CD4-positive, alpha-beta T cell treated with Interleukin-4 for 1 hour (primary cell): ENCODE measurements at places on chromosomes 13 and 19.

- no peak for DNase-seq
Measured at GRCh38 chr19:51064534-51065220, at the start of gene KLK13. TSS of gene KLK13 (minus strand) at chr19:51065092. CDS start at chr19:51065067, 25 bp downstream.

GRCh38 chr13:76225815-76226489 is 589.8 kb downstream of the LMO7 start:
- no peak for DNase-seq

DNA sequence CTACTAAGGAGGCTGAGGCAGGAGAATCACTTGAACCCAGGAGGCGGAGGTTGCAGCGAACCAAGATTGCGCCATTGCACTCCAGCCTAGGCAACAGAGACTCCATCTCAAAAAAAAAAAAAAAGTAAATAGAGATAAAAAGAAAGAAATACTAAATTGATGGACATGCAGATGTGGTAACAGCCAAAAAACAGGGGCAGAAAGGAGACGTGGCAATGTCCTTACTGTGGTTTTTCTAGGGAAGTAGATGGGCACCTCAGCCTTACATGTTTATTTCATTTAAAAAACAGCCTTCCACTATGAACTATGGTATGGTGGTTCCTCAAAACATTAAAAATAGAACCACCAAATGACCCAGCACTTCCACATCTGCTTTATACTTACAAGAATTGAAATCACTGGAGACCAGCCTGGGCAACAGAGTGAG is 6.5 kb upstream of the EIF3G start:
- no peak for DNase-seq

DNA sequence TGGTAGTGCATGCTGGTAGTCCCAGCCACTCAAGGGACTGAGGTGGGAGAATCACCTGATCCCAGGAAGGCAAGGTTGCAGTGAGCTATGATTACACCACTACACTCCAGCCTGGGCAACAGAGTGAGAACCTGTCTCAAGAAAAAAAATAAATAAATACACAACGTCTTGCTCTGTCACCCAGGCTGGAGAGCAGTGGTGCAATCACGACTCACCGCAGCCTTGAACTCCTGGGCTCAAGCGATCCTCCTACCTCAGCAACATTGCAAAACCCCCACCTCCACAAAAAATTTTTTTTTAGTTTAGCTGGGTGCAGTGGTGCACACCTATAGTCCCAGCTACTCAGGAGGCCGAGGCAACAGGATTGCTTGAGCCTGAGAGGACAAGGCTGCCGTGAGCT is 8.8 kb downstream of the TPM4 start:
- DNase-seq: no peak

DNA sequence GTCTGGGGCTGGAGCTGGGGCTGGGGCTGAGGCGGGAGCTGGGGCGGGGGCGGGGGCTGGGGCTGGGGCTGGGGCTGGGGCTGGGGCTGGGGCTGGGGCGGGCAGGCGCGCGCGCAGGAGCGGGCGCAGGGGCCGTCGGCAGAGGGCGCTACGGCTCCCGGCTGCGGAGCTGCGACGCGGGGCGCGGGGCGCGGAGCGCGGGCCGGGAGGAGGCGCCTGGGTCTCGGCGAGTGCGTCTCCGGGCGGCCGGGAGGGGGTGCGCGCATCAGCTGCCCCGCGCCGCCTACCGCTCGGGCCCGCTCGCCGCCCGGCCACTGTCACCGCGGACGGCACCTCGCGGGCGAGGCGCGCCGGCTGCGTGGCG is 422 bp upstream of the MTUS2 start:
- peak; percentile 38 for DNase-seq

DNA sequence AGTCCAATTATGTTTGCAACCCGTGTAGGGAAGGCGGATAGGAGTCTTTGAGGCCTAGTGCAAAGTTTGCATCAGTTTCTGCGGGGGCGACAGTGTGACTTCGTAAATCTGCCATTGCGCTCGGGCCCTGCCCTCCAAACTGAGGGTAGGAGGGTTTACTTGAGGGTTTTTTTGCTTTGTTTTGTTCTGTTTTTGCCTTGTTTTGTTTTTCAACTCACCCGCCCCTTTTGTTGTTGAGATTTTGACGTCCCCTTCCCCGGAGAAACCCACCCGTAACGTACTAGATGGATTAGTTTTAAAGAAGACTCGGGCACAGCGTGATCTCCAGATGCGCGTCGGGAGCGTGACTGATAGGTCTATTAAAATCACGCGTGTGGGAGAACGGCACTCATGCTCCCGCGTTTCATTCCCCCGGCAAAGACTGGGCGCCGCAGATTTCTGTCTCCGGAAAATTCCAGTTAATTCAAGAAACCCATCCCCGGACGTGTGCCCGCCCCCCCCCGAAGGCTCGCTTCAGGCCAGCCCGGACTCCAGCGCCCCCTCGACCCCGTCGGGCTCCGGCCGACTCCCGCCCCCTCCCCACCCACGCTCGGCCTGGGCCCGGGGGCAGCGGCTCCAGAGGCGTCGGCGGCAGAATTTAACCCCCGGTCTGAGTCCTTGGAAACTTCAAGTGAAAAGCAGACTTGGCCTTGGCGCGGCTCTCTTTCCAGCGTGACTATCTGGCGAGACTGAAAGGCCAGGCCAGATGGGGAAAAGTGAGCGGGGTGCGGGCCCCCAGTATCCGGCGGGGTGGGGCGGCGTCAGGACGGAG is 5.0 kb downstream of the SOX1 start:
- no peak for DNase-seq

DNA sequence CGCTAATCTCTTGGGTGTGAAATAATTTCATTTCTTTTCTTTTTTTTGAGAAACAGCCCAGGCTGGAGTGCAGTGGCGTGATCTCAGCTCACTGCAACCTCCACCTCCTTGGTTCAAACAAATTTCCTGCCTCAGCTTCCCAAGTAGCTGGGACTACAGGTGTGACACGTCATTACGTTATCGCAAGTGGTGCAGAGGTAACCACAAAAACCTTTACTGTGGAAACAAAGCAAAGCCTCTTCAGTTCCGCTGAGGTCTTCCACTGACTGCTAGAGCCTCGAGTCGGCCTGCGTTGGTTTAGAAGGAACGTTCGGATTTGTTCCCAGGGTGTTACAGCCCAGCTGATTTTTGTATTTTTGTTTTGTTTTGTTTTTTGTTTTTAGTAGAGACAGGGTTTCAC is 2.0 kb upstream of the ZNF784 start:
- peak; percentile 80 for DNase-seq

DNA sequence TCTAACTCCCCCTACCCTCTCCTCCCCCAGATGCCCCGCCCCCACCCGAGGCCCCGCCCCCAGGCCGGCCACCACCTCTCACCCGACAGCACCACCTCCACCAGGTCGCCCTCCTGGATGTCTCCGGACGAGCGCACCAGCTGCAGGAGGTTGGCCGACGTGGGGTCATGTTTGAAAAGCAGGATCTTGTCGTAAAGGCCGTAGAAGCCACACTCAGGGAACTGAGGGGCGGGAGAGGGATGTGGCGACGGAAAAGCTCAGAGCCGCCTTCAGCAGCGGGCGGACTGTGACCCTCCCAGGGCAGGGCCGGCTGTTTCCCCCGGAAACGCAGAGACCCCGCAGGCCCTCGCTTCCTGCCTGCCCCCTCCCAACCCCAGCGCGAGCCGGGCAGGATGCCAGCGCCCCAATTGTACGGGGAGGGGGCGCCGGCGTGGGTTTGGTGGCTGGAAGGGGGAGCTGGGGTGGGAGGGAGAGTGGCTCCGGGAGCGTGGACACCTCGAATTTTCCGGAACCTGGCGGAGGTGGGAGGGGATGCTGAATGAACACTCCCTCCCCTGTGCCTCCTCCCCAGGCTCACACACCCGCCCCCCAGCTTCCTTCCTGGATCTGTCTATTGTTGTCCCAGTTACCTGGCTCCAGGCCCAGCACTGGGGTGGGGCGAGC is 3.0 kb downstream of the PRKD2 start:
- peak; percentile 85 for DNase-seq

GRCh38 chr13:82370316-82370715 is 1512.0 kb downstream of the SLITRK1 start:
- DNase-seq: no peak

GRCh38 chr19:1474765-1475351 is 4.2 kb downstream of the C19orf25 start:
- no peak for DNase-seq

- no peak for DNase-seq
Measured at GRCh38 chr19:3800996-3801395, 14.8 kb upstream of the MATK start.

DNA sequence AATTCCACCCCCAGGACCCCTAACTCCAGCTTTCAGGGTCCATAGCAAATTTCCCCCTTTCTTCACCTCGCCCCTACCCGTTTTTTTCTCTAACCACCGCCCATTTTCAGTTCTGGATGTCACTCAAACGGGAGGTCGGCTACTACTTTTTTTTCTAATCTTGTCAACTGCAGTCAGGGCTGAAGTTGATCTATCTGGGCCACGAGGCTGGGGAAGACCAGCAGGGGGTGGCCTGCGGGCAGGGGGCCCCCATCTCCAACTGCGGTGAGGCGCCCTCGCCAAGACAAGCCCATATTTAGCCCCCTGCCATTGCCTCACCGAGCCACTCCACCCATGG is 748 bp downstream of the LHFPL6 start:
- no peak for DNase-seq

DNA sequence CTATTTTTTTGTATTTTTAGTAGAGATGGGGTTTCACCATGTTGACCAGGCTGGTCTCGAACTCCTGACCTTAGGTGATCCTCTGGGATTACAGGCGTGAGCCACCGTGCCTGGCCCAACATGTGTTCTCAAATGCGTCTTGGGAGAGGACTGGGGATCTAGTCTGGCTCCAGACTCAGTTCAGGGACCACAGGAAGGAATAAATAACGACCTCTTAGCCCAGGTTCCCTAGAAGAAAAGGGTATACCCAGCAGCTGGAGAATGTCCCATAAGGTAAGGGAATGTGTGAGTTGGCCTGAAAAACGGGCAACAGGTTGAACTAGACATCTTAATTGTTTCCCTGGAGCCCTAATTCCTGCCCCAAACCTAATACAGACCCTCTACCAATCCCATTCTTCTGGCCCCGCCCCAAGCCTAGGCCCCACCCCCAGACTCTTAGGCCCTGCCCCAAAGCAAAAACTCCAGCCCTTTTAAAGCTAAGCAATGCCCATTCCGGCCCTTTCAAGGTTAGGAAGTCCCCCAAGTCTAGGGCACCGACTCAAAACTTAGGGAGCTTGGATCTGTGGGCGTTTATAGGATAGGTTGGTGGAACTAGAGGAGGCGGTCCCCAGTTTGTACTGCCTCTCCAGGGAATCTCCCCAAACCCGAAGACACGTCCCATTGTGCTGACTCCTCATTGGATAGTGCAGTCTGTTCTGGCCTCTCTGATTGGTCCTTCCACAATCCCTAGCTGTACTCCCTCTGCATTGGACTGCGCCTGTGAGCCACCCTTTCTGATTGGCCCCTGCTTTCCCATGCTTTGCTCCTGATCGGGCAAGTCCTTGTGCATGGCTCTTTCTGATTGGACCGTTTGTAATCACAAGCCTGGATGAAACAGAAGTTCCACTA is 5.4 kb upstream of the LRFN1 start:
- DNase-seq: peak; percentile 30

DNA sequence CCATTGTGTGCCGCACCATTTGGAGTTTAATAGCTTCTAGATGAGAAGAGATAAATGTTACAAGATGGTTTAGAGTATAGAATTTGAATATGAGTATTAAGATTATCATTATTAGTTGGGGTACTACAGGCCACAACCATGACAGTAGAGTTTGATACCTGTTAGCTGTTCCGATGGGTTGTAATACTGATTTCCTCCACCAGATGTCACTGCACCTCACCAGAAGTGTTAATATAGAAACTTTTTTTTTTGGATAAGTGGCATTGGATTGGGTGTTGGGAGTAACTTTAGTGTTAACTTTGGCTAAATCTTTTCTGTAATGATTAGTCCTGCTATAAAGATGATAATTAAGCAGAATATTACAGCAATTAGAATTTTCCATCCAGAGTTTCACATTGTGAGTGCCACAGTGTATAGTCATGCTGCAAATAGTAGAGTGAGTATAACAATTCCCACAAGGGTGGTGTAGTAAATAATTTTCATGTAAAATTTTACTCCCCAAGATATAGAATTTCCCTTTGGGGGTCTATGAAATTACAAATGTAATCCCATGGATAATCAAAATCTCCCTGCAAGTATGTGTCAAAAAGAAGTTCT is 56.3 kb downstream of the PSG3 start:
- peak; percentile 18 for DNase-seq

GRCh38 chr13:113742000-113742441 is 17.0 kb upstream of the TMEM255B start:
- peak; percentile 42 for DNase-seq

- no peak for DNase-seq
Measured at GRCh38 chr13:104608331-104608730, 1542.1 kb upstream of the SLC10A2 start.

DNA sequence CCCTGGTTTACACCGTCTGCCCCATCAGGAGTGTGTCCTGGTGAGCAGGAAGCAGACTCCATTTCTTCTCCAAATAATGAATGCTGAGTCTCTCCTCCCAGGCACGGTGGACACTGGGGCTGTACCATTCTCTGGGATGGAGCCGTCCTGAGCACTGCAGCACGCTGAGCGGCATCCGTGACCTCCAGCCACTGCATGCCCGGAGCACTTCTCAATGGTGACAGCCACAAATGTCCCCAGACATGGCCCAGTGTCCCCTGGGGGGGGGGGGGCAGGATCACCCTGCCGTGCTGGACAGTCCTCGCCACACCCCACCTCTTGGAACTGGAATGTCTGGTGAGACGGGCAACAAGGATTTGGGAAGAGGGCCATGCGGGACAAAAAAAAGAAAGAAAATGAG is 37.4 kb downstream of the GNG7 start:
- DNase-seq: no peak

DNA sequence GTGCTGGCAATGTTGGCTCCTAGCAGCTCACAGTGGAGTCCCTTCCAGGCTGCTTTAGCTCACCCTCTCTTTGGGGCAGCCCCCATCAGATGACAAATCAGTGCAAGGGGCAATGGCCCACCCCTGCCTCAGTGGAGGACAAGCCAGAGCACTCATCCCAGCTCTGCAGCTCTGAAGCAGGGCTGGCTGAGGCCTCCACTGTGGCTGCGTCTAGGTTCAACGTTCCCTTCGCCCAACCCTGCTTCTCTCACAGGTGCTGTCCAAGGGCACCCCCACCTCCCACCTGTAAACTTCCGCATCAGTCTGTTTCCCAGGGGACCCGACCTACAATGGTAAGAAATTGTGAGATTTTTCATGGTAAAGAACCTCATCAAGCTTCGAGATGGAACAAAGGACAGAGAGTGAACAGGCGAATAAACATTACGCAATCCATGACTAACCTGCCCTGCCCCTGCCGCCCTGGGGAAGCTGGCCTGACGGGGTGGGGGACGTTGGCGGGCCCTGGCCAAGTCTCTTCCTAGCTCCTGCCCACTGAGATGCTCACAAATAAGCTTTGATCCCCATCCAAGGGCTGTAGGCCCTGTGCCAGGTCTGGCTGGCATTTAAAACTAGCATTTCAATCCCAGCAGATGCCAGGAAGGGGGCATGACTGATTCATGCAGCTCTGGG is 40.5 kb downstream of the DZIP1 start:
- DNase-seq: no peak

DNA sequence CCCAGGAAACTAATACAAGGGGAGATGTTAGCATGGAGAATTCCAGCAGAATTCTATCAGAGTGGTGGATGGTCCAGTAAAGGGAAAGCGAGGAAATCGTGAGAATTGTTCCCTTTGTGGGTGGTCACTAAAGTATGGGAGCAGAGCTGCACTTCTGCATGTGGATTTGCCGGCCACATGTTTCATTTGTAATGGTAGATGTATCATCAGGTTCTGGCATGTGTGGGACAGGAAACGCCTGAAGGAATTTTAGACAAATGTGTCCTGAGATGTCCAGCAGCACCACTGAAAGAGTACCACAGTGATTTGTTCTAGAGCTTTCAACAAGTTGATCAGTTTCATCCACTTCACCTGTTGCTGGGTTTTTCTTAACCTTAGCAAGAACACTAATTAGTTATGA is 308.4 kb downstream of the SHISA2 start:
- DNase-seq: no peak
